ENCODE measurements at places on chromosomes 11 and 22. TPM values are rescaled to one million over a fixed set of nuclear protein-coding genes. Genes with fewer than 3 reads are reported as not detected.

The TTC38 gene
- 51.4 TPM for total RNA-seq

The SEC14L6 gene
- 0.12 TPM for total RNA-seq

The MMP7 gene
- 57.1 TPM for total RNA-seq

DNA sequence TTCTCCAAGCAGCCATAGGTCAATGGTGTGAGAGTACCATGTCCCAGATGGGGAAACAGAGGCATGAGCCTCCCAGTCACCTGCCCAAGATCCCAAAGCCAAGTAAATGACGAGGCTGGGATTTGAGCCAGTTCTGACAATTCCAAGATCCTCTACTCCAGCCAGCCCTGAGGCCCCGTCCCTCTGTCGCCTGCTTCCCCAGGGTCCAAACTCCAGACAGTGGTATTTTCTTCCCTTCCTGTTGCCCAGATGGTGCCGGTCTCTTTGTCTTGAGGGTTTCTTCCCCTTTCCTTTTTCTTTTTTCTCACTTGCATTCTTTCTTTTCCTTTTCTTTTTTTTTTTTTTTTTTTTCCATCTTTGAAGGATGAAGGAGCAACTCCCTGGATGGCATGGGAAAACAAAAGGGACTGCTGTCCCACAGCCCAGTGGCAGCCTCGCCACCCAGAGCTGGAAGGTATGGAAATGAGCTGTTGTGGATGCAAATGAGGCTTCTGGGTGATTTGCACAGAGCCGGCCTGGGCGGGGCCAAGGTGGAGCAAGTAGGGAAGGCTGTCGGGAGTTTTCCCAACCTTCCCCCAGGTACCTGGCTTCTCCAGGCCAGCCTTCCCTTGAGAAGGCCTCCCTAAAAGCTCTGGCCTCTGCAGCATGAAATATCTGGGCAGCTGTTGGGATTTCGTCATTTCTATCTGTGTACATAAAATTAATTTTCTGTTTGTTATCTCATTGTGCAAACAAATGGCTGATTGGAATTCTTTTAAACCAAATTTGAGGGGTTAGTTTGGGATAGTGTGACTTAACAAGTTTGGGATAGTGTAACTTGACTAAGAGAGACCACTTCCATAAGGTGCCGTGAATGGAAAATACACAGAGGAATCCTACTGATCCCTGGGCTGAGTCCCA is 146.8 kb downstream of the MN1 start:
- DNase-seq: no peak

DNA sequence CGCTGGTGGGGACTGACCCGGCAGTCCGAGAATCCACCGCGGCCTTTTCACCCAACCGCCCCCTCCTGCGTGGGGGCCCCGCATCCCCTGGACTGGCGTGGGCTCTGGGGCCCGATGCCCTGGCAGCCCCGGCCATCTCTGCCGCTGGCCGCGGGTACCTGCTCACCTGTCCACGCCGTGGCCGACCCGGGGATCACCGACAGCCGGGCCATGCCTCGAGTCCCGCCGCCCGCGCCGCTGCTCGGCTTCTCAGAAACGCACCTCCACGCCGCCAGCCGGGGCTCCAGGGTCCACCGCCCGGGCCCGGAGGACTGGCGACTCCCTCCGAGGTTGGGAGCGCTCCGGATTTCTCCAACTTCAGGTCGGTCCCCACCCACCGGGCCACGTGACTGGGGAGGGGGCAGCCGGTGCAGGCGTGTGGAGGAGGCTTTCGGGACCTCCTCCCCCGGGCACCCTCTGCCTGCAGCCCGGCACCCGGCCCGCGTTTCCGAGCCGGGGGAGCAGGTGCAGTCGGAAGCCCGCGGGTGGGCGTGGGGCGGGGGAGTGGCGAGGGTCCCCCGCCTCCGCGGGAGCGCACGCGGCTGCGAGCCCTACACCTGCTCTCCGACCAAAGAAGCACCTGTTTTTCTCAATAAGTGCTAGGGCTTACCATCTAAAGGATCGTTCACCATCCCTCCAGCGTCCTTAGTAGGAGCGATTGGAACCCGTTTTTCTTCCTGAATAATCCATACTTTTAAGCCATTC is 554 bp upstream of the NRIP3 start:
- no peak for DNase-seq

- no peak for DNase-seq
These were observed 134.1 kb downstream of the CCDC34 start for GRCh38 chr11:27228906-27229290.

GRCh38 chr11:95725196-95725595 is 64.4 kb downstream of the FAM76B start:
- no peak for DNase-seq

GRCh38 chr11:47656260-47656885 is 14.0 kb upstream of the MTCH2 start:
- DNase-seq: no peak
